ENCODE measurements at places on chromosomes 4 and X.

- no peak for DNase-seq
Observed at GRCh38 chr4:173254646-173255045, 79.5 kb downstream of the HMGB2 start.

GRCh38 chr4:8393593-8394038 lies 46.9 kb downstream of the ACOX3 start:
- DNase-seq: no peak

DNA sequence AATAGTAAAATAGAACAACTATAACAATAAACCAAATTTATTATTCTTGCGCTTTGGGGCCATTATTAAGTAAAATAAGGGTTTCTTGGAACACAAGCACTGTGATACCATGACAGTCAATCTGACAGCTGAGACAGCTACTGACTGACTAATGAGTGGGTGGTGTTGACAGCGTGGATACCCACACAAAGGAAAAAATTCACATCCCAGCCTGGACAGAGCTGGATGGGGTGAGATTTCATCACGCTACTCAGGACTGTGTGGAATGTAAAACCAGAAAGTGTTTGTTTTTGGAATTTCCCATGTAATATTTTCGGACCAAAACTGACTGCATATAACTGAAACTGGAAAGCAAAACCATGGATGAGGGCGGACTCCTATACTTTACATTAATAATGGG lies 48.8 kb downstream of the IGFBP7 start:
- DNase-seq: no peak

DNA sequence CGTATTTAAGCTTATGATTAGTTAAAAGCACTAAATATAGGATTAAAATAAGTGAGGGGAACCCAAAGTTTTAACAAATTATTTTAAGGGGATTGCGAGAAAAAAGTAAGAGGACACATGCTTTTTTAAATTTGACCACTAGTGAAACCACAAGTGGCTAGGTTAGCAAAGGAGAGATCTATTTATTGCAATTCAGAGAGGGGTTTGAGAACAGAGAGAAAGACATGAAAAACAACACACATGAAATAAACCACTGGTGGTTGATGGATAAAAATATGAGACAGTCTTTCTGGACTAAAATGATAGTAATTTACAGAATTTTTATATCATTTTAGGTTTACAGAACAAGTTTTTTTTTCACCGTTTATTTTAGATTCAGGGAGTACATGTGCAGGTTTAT lies 11.8 kb downstream of the SLC25A14 start:
- DNase-seq: no peak

DNA sequence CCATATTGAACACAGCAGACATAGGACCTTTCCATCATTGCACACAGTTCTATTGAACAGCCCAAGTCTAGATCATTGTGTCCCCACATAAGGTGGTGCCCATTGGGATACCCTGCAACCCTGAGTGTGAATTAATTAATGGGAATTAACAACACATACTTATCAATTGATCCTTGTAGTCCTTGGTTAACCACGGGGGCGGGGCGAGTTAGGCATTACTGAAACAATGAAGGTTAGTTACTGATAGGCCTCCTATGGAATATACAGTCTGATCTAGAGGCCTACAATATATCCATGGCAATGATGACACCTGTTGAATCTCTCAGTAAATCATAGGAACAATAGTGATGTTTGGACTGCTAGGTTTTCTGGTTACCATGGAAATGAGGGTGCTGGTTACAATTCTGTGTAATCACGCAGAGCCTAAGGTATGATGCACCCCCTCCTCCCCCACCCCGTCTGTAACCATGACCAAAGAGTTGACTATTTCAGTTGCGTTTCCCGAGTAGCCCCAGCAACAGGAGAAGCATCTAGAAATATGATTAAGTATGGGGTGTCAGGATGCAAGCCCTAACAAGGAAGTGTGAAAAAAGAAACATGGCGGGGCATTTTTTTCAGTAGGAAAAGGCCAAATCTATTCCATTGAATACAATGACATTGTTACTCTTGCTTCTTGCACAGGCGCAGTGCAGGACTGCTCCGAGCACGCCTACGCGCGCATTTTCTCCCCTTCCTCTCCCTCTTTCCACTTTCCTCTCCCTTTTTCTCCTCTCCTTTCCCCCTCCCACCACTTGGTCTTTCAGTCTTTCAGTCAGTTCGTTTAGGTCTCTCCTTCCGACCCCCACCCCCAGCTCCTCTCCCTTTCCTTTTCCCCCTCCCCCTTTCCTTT lies 677 bp upstream of the NONO start:
- DNase-seq: no peak

DNA sequence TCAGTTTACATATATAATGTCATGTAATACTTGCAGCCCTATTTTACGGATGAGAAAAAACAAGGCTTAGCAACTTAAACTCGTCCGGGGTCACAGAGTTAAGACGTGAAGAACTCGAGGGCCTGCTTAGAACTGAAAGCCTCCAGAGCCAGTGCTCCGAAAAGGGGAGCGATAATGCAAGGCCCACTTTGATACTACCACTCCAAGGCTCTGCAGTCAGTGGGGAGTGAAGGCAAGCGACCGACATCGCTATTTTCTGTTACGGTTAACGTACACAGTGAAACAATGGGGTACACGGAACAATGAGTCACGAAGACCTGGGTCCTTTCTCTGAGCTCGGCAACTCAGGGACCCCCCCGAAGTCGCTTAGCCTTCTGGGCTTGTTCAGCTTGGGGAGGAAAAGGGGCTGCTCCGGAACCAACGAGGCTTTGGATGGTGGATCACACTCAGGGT lies 965 bp downstream of the PPA2 start:
- no peak for DNase-seq

- DNase-seq: no peak
Observed at GRCh38 chr4:71020611-71021010, 27.2 kb downstream of the DCK start.

DNA sequence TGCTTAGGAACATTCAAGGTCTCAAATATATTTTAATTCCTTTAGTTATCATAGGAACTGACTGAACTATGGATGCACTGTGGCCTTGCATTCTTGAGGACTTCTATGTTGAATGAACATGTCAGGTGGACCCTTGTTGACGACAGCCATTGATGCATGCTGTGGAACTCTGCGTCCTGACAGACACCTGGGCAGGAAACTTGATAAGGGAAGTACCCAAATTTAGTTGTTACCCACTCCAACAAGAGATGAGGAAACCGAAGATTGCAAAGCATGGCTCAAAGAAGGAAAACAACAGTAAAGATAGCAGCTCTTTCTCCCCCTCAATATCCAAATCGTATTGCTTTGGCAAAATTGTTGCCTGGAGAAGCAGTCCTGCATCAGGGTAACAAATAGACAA lies 540.0 kb upstream of the NR3C2 start:
- peak; percentile 78 for DNase-seq

- no peak for DNase-seq
Observed at GRCh38 chrX:69045616-69046345, 119.5 kb downstream of the PJA1 start.

- DNase-seq: peak; percentile 6
Observed at GRCh38 chr4:30716681-30717207, 3.4 kb upstream of the PCDH7 start.

- DNase-seq: no peak
Observed at GRCh38 chr4:172750910-172751309, 417.7 kb upstream of the GALNT7 start.

DNA sequence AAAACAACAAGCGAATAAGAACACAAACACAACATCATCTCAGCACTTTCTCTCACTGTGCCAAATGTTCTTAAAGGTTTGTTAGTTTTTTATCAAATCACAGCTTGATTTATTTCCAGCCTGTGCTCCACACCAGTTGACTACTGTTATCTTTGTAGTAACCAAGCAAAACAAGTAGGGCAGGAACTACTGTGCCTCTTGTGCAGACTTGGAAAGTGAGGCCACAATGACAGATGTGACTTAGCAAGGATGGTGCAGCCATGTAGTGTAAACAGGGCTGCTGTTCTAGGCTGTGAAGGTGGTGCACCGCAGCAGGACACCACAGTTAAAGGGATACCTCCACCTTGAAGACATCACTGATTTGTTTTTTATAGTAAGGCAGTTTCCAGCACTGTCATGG lies 170.0 kb downstream of the IL1RAPL1 start:
- DNase-seq: no peak

DNA sequence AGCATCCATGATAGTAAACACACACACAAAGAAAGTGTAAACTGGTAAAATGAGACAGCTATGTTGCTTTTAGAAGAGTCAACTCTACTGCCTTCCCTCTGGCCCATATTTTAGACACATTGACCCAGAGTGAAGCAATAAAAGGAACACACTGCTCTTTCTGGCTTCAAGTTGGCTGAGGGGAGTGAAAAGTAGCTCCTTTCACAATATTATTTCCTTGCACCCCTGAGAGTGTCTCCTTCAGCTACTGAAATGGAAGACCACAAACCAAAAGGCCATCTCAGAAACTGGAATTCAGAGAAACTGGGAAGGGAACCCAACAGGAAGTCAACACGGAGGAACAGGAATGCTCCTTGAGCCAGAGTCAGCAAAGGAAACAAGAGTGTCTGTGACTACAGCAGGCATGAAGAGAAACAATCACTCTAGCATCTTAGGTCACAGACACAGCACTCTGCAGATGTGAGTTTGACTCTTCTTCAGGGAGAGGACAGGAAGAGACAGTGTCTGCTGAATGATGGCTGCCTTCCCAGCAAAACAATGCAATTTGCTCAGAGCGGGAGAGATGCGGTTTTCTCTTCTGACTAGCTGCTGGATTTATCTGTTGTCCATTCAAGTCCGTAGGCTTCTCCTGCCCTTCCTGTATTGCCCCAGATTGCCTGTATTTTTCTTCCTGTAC lies 106.7 kb downstream of the SPATA18 start:
- no peak for DNase-seq

DNA sequence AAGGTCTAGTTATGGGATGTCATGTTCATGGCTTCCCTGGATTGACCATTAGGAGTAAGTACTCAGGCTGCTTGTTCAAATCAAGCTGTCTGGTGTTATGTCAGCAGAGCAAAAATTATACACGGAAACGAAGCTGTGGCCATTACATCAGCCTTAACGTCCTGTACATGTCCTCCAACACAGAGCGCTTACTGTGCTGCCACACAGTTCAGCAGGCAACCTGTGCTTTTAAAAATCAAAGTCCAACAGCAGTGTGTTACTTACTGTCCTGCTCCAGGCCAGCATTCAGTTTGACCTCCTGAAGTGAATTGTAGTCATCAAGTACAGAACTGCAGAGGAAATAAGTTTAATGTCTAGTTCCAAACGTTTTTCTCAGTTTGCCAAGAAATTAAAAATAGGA lies 46.0 kb downstream of the KLHL34 start:
- no peak for DNase-seq

DNA sequence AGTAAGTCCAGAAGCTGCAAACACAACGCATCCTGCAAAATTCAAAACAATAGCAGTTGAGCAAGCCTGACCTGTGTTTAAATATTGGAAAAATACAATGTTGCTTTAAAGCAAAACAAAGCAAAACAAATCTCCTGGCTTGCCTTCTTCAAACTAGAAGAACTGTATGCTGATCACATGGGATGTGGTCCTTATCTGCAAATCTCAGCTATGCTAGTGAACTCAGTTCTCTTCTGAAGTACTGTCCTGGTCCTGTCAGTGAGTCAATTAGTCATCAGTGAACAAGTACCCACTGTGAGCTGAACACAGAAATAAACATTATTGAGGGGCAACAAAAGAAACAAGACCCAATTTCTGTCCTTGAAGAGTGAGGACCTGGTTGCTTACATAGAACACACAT lies 522.5 kb downstream of the SMARCA1 start:
- no peak for DNase-seq

GRCh38 chrX:110851780-110852179 lies 56.2 kb upstream of the CHRDL1 start:
- DNase-seq: no peak

DNA sequence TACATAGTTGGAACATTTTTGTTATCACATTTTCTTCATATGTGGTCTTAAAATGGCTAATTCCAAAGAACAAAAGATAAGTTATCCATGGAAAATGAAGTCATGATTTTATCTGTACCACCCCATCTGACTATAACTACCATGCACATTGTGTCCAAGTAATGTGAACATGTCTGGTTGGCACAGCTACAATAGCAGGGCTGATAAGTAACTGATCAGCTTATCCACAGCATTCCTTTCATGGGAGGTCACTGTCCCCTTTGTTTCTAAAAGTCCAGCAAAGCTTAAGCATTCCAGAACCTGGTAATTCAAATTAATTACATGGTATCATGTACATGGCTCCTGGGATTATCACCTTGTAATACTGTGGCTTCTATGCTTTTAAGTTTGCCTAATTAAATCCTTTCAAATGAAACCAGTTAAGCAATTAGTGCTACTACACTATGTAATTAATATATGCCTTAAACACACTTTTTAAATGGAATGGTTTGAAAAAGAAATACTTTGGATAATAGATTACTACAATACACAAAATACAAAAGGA lies 21.1 kb upstream of the SORBS2 start:
- no peak for DNase-seq

DNA sequence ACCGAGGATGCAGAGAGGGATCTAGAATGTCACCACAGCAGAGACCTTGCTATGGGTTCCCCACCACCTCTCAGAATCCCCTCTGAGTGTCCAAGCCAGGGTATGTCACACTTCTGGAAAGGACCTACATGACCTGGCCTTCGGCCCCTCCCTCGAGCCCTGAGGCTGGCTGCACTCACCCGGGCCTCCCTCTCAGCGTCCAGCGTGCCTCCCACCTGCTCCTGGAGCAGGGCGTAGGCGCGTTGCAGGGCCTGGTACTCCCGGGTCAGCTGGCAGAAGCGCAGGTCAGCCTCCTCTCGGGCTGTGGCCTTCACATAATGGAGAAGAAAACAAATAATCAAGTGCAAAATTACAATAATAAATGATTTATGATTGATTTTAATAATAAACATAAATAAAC lies 43.9 kb upstream of the C4orf50 start:
- DNase-seq: no peak

DNA sequence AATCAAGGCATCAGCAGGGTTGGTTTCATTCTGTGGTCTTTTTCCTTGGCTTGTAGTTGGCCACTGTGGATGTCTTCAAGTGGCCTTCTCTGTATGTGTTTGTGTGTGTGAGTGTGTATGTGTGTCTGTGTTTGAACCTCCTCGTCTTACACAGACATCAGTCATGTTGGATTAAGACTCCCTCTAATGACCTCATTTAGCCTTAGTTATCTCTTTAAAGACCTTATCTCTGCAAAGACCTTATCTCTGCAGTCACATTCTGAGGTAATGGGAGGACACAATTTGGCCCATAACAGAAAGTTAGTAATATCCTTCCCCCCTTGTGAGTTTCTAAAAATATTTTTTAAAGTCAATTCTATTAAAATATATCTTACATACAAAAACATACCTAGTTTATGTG lies 126.7 kb downstream of the EMCN start:
- DNase-seq: no peak

DNA sequence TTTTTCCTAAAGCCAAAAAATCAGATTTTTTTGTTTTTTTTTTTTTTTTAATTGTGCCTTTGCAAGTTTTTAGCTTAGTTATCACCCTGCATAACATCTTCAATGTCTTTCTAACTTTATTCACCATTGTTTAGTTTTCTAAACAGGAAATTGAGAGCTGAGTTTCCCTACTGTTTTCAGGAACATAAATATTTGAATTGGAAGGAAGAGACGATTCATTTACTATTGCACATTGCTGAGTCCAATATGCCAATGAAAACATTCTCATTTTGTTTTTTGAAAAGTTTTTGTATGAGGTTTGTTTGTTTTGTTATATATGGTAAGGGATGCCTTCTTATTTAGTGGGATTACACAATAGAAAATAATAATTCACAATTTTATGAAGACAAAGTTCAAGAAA lies 148.4 kb downstream of the ANKRD50 start:
- DNase-seq: no peak

- DNase-seq: no peak
Observed at GRCh38 chr4:33316033-33316432, 2595.9 kb downstream of the PCDH7 start.

Measured in NAMALWA (cell line).